ENCODE measurements at places on chromosomes 7 and 10.

DNA sequence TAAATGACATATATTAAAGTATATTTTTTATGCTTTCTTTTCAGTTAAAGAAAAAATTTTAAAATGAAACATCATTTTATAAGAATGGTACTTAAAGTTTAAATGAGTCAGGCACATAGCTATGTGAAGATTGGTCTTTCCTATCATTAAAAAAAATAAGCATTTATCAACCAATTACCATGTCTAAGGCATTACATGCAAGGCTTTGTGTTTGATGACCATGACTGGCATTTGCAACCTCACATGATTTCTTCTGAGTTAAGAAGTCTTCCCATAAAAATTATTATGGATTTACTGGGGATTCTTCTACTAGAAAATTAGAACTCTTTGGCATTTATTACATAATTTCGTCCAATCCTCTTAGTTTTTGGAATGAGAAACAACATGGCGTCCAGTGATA, 776.1 kb downstream of the MAGI2 start:
- DNase-seq, result no peak

- DNase-seq, result no peak
These were observed 88.4 kb downstream of the CARD11 start for GRCh38 chr7:2955269-2955668.

DNA sequence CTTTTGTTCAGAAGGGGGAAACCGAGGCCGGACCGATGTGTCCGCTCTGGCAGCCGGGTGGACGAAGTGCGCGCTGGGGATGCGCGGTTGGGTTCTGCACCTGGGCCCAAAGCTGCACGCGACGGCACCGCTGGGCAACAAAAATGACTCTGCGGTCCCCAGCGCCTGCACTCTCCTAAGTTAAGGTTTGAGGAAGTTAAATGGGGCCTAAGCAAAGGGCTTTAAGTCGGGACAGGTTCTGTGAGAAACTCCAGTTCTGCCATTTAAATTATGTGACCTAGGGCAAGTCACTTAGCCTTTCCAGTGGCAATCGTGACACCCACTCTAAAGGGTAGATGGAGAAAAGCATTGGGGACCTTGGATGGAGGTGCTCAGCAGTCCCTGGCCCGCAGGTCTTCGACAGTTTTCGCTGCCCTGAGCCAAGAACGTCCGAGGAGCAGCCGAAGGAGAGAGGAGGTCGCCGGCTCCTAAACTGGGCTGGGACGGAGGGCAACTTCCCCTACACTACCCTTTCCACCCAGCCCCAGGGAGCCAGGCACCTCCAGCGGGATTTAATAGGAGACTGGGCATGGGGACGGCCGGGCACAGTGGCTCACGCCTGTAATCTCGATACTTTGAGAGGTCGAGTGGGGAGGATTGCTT, 534 bp upstream of the ACBD5 start:
- no peak for DNase-seq

DNA sequence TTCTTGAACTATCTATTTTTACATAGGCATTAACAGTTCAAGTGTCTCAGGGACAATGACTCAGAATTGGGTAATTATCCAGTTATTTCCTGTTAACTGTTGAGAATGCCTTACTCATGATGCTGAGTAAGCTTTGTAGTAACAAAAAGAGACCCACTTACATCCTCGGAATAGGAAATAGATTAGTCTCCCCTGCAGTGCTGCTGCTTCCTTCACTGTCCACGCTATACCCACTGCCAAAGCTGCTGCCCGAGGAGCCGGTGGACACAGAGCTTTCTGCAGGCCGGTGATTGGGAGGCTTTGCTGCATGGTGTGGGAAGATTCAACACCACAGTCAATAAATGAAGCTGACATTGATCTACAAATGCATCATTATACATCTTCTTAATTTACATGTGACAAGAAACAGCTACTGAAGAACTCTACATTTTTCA, 357.1 kb downstream of the PCLO start:
- no peak for DNase-seq

- DNase-seq, result no peak
These were observed 131.0 kb downstream of the SEM1 start for GRCh38 chr7:96578606-96579005.

DNA sequence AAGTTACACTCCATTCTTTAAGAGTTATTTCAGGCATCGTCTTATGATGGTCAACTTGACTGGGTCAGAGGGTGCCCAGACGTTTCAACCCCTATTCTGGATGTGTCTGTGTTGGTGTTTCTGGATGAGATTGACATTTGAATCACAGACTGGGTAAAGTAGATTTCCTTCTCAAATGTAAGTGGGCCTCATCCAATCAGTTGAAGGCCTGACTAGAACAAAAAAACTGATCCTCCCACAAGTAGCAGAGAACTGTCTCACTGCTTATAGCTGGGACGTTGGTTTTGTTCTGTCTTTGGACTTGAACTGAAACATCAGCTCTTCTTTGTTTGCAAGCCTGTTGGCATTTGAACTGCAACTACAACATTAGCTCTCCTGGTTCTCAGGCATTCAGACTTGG, 76.3 kb upstream of the LYZL1 start:
- DNase-seq, result no peak

DNA sequence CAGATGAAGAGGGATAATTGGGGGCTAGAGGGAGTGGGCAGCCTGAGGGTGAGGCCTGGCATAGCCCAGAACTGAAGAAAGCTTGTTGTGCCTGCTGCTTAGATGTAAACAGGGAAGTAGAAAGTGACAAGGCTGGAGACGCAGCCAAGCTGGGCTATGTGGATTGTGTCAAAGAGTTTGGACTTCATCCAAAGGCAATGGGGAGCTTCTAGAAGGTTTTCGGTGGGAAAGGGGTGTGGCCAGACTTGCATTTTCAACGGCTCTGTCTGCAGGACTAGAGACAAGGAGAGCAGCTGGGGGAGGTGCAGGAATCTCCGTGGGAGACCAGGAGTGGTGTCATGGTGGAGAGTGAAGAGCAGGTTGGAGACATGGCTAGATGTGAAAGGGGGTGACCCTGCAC, 48.8 kb downstream of the GOLGA7B start:
- DNase-seq, result no peak

- no peak for DNase-seq
These were observed 31.2 kb downstream of the GPRIN2 start for GRCh38 chr10:46525177-46525823.

DNA sequence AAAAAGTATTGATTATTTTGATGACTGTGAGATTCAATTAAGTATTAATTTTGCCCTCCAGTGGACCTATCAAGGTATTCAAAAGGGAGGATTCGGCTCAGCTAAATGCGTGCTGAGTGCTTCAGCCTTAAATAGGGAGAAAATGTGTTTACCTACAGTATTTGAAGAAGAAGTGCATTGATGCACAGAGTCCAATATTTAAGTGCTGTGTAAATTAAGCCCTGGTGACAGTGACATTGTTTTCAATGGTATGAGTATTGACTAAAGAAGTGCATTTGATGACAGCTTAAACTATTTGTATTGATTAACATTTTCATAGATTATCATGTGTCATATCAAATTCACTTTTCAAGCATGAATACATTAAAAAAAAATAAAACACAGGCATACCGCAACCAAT, 106.6 kb downstream of the POU6F2 start:
- DNase-seq, result no peak

DNA sequence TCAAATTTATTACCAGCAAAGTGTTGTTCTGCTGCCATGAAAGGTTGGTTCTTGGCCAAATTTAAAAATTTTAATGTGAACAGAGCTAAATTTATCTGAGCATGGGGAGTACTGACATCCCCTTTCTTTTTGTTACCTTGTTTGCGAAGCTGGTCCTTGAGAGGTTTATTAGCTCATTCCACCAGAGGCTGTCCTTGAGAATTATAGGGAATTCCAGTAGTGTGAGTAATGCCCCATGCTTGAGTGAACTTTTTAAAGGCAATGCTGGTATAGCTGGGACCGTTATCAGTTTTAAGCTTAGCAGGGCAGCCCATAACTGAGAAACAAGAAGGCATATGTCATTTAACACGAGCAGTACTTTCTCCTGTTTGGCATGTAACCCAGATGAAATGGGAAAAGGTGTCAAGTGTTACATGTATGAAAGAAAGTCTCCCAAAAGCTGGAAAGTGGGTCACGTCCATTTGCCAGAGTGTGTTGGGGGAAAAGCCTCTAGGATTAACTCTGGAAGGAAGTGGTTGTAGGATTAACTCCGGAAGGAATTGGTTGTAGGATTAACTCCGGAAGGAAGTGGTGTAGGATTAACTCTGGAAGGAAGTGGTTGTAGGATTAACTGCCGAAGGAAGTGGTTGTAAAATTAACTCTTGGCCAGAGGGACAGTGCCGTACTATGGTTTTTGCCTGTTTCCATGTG, 37.3 kb upstream of the AKR1C2 start:
- no peak for DNase-seq

- DNase-seq, result peak; percentile 8
These were observed 115.2 kb downstream of the SORBS1 start for GRCh38 chr10:95445837-95446486.

DNA sequence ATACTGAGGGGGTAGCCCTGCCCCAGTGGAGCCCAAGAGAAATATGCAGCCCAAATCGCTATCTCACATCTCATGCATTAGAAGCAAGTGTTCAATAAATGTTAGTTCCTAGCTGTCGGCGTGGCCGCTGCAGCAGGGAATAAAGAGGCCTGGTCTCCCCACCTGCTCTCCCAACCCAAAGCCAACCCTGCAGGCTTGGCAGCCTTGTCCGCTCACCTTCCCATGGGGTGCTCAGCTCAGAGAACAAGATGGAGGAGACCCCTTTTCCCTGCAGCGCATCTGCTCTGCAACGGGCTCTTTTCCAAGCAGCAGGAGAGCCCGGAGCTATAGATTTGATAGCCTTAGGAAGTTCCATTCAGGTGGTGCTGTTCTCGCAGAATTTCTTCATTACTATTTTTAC, 12.0 kb upstream of the DOCK1 start:
- DNase-seq, result no peak

DNA sequence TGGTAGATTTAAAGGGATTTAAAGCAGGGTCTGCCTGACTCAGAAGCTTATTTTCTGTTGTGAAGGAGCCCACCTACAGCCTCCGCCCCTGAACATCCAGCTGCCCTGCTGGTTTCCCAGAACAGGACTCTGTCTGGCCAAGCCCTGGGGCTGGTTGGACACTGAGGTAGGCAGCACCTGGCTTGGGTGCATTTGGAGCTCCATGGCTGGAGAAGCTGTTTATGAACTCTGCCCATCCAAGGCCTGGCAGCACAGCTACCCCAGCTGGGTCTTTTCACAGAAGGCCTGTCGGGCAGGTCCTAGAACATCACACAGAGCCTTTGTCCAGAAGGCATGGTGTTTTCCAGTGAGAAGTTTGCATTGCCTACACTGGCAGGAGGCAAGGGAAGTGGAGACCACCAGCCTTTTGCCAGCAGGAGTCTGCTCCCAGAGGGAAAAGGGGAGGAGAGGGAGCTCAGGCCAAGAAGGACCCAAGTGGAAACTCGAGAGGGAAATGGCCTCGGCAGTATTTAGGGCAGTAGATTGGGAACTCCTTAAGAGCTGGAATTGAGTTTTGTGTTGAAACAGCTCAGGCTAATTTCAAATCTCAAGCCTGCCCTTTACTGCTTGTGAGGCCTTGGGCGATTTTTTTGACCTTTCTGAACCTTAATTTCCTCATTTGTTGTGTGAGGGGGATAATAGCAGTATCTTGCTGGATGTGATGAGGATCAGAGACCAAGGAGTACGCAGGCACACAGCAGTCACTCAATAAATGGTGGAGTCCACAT, 12.3 kb upstream of the PDCD4 start:
- DNase-seq, result no peak

- DNase-seq, result no peak
These were observed 81.6 kb upstream of the LRRC4 start for GRCh38 chr7:128112781-128113221.

DNA sequence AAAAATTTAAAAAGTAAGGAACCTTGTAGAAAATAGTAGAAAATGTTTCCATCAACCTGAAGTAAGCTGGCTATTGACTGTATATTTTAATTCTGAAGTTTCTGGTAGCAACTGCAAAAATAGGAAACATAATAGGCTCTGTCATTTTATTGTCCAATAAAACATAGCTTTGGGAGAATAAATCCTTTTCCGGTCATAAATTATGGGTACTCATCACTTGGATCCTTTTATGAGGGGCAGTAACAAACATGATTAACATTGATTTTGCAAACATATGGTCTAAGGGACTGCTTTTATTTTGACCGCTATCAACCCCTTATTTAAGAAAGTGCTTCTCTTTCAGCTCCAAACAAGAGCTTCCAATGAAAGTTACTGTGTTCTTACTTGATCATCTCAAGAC, 495.9 kb upstream of the ANKRD30A start:
- DNase-seq, result no peak

GRCh38 chr10:7532723-7533498, 122.1 kb upstream of the SFMBT2 start:
- no peak for DNase-seq

GRCh38 chr10:35506741-35507140, 98.4 kb upstream of the GJD4 start:
- DNase-seq, result no peak

DNA sequence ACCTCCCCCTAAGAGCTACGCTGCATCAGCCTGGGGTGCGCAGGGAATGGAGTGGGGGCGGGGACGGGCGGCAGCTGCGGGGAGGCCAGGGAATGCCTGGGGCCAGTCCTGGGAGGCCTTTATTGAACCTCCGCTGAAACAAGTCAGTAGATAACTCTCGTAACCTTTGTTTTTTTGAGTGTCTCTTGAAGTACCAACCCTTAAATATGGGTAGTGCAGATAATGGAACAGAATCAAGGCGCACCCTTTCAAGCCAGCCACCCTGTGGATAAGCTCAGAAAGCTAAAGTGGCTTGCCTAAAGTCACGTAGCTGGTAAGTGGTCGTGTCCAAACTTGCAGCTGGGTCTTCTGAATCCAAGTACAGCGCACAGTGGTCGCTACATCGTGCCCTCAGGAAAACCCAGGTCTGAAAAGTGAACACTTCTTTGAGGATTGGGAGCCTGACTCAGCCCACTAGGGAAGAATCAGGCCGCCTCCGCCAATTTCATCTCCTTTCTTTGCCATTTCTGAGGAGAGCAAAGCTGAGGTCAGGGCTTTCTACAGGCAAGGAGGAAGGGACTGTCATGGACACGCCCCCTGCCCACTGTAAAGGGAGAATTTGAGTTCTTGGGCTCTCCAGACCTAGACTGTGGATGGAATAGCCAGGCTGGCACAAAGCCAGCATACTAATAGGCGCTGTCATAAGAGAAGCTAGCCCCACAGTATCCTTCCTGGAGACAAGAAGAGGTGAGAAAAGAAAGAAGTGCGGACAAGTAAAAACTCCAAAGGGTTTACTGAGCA, 3.2 kb upstream of the EGR2 start:
- DNase-seq, result no peak

GRCh38 chr10:44716470-44717015, 194.6 kb upstream of the TMEM72 start:
- DNase-seq, result no peak
